Cardiac muscle cell (in vitro differentiated cells and primary cell): ENCODE measurements at places on chromosomes 12 and 14. TPM values are rescaled to one million over a fixed set of nuclear protein-coding genes. Genes with fewer than 3 reads are reported as not detected.
A peak's percentile ranks its signal among the peaks of the same experiment; 100 is the strongest.

DNA sequence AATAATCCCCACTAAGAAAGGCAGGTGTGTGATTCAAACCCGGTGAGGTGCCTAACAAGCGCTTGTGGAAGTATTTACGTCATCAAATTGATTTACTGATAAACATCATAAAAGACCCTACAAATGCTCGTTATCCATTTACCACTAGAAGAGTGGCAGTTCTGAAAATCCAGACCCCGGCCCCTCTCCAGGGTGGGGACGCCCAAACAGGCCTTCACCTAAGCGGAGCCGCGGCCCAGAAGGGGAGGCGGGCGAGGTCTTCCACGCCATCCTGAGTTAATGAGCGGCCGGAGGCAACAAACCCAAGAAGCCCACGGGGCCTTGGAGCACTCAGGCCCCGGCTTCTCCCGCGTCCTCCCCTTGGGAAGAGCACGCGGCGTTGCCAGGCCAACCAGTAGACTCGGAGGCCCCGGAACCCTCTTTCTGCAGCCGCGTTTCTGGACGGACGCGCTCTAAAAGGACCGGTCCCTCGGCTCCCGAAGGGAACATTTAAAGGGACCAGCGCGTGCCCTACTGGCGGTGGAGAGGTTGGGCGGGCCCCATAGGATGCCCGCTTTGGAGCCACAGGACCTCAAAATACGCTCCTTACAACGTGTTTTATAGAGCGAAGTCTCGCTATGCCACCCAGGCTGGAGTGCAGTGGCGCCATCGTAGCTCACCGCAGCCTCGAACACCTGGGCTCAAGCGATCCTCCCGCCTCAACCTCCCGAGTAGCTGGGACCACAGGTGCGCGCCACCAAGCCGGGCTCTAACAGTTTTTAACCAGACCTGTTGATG is 3.5 kb downstream of the PTPN21 start:
- DNase-seq = peak; percentile 92
- H3K4me1 ChIP-seq = peaks cover 13% of the 10 kb centered on the region
- H3K27ac ChIP-seq = no peak overlapping the region
- H3K27me3 ChIP-seq = no peaks in the 10 kb centered on the region

DNA sequence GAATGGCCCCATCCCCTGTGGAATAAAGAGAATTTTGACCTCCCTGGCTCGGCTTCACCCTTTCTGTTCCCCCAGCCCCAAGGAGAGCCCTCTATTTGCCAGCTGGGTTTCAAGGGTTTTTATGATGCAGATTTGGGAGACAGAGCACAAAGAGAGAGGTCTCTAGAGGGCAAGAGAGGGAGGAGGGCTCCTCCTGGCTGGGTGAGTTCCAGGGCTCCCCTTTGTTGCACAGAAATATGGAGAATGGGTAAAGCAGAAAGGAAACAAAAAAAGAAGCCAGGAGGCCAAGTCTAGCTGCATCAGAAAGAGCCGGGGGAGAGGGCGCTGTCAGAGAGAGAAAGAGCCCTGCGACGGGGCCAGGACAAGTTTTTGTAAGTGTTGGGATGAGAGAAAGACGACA is 319.6 kb upstream of the RTL1 start:
- H3K36me3 ChIP-seq = no peaks in the 10 kb centered on the region
- H3K4me3 ChIP-seq = no peak overlapping the region
- H3K4me1 ChIP-seq = no peaks in the 10 kb centered on the region
- no peak for DNase-seq
- H3K27ac ChIP-seq = no peak overlapping the region

Gene PAX9
- total RNA-seq = not detected in 2 replicates

Gene SLCO1B3
- total RNA-seq = not detected in 2 replicates

Gene TMEM229B
- 0.09 and 0.42 TPM in 2 replicates for total RNA-seq

Gene P2RX4
- 33.7 and 38.2 TPM in 2 replicates for total RNA-seq

DNA sequence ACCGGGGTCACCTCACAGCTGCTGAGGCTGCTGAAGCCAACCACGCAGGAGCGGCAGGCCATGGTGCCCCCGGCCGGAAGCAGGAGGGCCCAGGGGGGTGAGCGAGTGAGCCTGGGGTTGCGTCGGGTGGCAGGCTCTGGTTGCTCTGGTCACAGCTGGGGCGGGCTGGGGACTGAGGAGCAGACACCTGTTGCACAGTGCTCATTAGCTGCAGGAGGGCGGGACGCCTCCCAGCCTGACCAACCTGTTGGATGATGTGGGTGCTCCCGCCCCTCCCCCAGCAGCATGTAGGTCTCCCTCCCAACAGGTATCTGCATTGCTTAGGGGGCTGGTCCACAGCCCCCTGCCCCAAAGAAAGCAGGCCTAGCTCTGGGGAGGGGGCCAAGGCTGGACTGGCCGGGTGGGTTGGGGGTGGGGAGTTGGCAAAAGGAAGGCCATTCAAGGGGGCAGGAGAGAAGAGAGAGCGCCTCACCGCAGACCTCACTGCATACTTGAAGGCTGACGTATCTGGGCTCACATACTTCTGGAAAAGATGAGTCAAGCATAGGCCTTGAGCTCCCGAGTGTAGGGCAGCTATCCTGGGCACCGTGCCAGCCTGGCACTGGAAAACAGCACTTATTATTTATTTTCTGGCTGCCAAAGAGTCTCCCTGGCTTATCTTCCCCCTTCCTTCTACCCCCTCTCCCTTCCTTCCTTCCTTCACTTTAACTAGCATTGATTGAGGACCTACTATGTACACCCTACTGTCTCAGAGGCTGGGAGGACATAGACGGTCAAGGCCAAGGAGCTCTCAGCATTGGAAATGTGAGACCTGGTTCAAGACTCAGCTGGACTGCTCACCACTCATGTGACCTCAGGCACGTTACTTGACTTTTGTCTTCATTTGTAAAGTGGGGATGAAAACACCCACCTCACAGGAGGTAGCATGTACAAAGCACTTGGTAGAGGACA is at the start of gene KRT80:
TSS of gene KRT80 (minus strand) at position 174 of the 951 bp plus-strand sequence. CDS start at position 62, 112 bp downstream.
- no peak within 1 kb of the TSS for H3K27ac ChIP-seq
- peak; percentile 99 for DNase-seq
- H3K4me1 ChIP-seq = peaks cover 27% of the 10 kb centered on the region
- peaks cover 2% of the 10 kb centered on the region for H3K27me3 ChIP-seq
- H3K4me3 ChIP-seq = no peak within 1 kb of the TSS
- H3K36me3 ChIP-seq = no peaks in the 10 kb centered on the region

- H3K36me3 ChIP-seq = no peaks in the 10 kb centered on the region
- no peak for DNase-seq
- H3K4me1 ChIP-seq = no peaks in the 10 kb centered on the region
- H3K27me3 ChIP-seq = no peaks in the 10 kb centered on the region
- H3K27ac ChIP-seq = no peak overlapping the region
These were observed 175.3 kb downstream of the TMEM121 start for GRCh38 chr14:105701456-105702274.

DNA sequence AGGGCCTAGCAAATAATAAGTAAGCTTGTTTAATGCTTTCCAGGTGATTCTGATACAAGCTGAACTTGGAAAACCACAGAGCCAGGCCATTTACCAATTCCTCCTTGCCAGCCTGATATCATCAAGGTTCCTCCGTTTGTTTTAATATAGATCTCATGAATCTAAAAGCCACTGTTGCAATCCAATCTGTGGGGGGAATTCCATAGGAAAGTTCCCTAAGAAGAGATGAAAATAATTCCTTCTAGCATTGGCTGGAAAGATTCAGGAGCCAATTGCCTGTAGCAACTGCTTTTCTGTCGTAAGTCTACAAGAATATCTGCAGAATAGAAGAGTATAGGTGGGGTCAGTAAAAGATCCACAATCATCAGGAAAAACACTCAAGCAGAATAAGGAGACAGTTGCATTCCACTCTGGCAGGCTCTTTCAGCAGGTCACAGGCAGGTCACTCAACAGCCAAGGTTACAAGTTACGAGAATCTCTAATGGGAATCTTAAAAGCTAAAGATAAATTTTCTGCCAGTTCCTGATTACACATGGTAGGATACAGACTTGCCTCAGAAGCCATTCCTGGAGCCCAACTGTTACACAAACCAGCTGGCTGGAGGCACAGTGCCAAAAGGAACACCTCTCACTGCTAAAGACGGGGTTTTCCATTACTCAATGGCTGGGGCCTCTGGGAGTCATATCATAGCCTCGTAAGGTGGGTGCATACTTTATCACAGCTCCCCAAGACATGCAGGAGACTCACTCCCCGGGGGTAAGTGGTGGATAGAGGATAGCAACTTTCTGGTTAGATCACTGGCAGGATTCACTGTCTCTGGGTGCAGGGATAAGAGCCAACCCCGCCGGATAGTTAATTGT is 43.6 kb downstream of the FGD6 start:
- H3K36me3 ChIP-seq = no peaks in the 10 kb centered on the region
- DNase-seq = peak; percentile 92
- H3K4me1 ChIP-seq = peaks cover 24% of the 10 kb centered on the region
- H3K27me3 ChIP-seq = no peaks in the 10 kb centered on the region

DNA sequence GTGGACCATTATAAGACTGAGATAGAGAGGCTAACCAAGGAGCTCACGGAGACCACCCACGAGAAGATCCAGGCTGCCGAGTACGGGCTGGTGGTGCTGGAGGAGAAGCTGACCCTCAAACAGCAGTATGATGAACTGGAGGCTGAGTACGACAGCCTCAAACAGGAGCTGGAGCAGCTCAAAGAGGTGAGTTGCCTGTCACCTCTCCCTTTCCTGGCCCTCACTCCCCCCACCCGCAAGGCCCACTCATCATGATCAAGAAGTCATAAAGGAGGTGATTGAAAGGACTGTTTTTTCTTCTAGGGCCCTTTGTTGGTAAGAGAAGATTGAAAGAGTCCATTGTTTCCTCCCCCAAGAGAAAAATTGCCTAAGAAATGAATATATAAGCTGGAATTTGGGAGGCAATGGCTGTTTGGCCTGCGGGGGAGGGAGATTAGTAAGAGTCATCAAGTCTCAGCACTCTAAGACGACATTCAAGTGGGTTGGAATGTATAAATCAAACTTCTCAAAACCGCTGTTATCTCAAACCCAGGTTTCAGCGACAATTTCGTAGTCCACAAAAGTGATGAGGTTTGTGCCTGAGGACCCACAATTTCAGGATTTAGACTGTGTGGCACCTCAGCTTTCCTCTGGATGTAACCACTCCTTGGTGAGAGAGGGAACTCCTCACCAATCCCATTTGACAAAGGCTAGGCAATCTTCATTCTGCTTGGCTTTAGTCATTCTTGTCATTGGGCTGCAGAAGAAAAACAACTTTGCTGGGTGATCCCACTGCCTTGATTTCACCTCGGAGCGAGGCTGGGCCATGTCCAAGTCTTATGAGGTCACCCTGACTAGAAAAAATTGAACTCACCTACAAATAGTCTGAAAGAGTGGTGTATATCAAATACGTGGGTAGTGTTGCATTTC is 966 bp downstream of the BICD1 start:
- peak; percentile 27 for DNase-seq
- H3K36me3 ChIP-seq = no peaks in the 10 kb centered on the region
- H3K27ac ChIP-seq = peak overlapping the region; percentile 78
- no peaks in the 10 kb centered on the region for H3K27me3 ChIP-seq
- H3K4me3 ChIP-seq = peak overlapping the region; percentile 77

DNA sequence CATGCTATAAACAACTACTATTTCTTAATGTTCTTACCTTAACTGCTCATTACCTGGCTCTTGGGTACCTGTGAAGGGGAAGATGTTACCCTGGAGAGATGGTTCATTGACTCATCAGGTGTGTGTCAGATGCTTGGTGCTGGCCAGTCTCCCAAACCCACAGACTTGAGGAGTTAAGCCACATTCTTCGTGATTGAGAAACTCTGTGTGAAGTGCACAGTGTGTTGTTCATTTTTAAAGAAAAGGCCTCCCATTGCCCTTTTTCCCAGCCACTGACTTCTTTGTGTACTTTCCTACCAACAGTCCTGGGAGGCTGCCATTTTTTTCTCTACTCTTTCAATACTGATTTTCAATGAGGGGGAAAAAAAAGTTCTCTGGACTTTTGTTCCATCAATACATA is 3.2 kb downstream of the MGST1 start:
- H3K4me3 ChIP-seq = no peak overlapping the region
- no peaks in the 10 kb centered on the region for H3K27me3 ChIP-seq
- no peak for DNase-seq

GRCh38 chr14:99246536-99247097 is 25.4 kb downstream of the BCL11B start:
- no peak overlapping the region for H3K27ac ChIP-seq
- DNase-seq = no peak
- peaks cover 10% of the 10 kb centered on the region for H3K4me1 ChIP-seq
- H3K36me3 ChIP-seq = no peaks in the 10 kb centered on the region

DNA sequence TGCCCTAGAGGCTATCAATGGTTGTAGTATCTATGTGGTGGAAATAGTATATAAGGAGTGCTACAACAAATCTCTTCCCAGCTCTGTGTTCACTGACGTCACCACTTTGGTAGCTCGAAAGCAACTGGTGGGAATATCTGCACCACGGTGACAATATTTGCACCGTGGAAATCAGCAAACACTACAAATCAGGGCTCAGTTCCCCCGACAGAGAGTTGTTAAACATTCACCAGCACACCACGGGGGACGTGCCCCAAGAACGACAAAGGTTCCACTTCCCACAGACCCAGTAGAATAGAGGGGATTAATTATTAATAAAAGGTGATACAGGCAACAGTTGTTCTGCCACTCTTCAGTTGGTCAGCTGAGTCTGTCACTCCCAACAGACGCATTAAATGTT is 98.4 kb downstream of the CCDC60 start:
- DNase-seq = no peak
- H3K27me3 ChIP-seq = no peaks in the 10 kb centered on the region

DNA sequence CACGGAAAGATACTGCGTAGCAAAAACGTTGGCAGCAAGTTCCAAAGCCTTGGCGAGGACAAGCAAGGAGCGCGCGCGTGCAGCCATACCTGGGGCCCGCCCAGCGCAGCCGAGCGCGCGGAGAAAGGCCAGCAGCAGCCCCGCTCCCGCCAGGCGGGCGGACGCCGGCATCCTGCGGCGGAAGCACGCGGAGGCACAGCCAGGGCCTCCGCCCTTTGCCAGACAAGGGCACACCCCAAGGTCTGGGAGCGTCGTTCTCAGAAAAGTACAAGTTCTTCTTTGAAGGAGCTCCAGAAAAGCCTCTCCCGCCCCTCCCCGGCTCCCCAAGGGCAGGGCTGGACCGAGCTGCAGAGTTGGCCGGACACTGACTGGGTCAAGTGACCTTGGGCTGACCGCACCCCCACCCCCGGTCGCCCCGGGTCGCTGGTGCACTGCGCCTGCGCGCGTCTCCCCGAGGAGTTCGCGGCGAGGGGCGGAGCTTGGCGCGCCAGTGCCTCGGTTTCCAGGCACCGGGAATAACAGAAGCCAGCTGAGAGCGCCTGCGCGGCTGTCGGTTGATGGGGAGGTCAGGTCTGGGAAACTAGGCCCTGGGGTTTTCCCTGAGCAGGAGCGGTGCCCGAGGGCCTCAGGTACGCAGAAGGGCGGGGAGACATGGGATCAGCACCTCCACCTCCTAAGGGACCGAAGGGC is at the start of gene ZC2HC1C:
TSS of gene ZC2HC1C (plus strand) at position 521 of the 690 bp plus-strand sequence. CDS start 933 bp downstream, outside the sequence.
- H3K4me1 ChIP-seq = peaks cover 10% of the 10 kb centered on the region
- H3K4me3 ChIP-seq = peak within 1 kb of the TSS; percentile 58
- peak within 1 kb of the TSS; percentile 86 for H3K27ac ChIP-seq
- no peaks in the 10 kb centered on the region for H3K36me3 ChIP-seq

Gene AICDA
- total RNA-seq = 1.7 TPM in 1 of 2 replicates, not detected in the other

DNA sequence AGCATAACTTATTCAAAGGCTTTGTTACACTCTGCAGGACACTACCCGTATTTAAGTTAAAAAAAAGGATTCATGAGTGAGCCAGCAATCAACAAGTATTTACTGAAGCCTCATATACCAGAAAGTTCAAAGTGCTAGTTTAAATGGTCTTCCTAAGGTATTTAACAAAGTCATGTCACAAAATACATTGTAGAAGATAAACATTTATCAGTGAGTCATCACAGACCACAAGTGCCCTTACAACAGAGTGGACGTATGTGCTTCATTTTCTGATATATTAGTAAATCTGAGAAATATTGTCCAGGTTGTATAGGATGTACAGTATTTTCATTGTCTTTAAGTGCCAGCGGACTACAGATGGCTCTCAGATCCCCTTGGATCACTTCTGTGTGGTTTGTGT is 24.2 kb downstream of the FLRT2 start:
- no peak overlapping the region for H3K27ac ChIP-seq
- DNase-seq = no peak
- no peaks in the 10 kb centered on the region for H3K36me3 ChIP-seq
- no peaks in the 10 kb centered on the region for H3K4me1 ChIP-seq
- no peaks in the 10 kb centered on the region for H3K27me3 ChIP-seq

Gene KRT79
- not detected in 2 replicates for total RNA-seq
